ENCODE measurements at places on chromosomes 1 and 21.

DNA sequence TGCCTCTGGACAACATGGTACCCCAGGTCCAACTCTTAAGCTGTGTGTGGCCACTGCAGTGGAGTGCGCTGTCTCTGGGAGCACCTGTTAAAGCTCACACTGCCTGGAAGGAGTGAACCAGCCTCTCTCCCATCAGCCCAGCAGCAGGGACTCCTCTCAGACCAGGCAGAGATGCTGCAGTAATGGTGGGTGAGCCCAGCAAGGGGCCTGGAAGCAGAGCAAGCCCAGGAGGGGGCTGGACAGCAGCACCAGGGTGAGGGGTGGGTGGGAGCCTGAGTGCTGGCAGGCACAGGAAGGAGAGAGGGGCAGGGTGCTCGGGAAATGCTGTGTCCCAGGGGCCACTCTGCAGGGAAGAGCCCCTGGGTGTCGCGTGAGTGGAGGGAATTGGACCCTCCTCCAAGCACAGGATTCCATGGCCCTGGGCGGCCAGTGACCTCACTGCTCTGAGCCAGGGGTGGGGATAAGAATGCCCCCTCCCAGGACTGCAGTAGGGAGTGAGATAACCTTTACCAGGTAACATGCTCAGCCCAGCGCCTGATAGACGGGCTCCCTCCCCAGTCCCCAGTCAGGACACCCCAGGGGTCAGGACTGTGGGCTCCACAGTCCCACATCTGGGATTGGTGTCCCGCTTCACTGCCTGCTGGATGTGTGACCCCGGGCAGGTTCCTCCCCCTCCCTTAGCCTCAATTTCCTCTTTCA is 313.1 kb downstream of the MATN1 start:
- no peak for DNase-seq

DNA sequence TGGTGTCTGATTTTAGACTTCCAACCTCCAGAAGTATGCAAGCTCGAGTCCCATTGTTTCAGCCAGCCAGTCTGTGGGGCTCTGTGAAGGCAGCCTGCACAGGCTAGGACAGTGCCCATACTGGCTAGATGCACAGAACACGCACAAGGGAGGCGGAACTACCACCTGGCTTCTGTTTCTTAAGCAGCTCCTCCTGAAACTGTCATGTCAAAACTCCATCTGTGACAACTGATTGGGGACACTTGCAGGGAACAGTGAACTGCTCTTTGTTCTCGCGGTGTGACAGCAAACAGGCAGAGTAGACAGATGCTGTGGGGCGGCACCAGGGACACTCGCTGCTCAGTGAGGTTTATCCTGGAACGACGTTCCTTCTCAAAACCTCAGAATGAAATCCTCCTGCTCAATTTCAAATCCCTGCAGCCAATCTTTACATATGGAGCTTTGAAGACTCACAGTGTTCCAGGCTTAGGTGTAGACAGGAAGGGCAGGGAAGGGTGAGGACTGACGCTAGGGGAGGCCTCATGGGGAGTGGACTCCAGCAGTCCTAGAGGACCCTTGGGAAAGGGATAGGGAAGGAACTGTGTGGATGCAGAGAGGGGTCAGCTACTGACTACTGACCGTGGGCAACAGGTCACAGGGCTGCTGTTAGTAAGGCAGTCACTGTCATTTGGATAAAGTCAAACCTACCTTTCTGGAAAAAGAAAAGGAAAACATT is 73.8 kb downstream of the ERG start:
- no peak for DNase-seq

DNA sequence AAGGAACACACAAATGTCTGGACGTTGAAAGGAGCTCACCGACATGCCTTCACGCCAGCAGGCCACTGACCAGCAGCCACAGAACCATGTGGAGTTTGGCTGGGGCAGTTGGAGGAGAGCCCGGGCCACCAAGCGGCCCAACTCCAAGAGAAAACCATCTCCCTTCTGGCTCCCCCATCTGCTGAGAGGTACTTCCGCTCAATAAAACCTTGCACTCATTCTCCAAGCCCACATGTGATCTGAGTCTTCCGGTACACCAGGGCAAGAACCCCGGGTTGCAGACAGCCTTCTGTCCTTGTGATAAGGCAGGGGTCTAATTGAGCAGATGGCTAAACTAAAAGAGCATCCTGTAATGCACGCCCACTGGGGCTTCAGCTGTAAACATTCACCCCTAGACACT is 24.4 kb downstream of the RGS4 start:
- DNase-seq, result no peak

GRCh38 chr1:39426346-39426745 is 65.1 kb upstream of the BMP8A start:
- DNase-seq, result no peak

DNA sequence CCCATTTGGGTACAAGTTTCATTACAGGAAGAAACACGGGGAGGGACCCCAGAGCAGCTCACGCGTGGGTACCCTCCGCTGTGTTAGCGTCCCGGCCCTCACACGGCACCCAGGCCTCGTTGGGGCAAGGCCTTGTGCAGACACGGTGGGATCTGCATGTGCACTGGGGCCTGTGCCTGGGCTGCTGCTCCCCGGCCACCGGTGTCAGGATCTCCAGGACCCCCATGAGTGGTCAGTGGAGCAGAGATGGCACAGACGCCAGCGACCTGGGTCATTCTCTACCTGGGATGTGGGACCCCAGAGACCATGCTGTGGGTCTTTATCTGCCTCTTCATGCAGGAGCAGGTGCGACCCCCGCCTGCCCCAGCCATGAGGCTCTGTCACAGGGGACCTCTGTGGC is 5.4 kb upstream of the SAMD11 start:
- no peak for DNase-seq

DNA sequence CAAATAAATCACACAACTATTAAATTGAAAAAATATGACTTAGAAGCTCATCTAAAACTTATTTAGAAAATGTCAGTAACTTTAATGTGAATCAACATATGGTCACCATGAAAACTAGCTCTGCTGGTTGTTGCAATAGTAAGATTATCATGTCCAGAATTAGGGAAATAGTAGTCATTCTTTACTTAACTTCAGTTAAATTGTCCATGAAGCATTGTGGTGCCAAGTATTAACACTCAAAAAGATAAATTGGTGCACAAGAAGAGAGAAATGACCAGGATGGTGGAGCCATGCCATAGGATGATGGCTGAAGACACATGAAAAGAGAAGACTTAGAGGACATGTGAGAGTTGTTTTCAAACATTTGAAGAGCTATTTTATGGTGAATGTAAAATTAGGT is 130.2 kb upstream of the PTGFR start:
- DNase-seq, result no peak

DNA sequence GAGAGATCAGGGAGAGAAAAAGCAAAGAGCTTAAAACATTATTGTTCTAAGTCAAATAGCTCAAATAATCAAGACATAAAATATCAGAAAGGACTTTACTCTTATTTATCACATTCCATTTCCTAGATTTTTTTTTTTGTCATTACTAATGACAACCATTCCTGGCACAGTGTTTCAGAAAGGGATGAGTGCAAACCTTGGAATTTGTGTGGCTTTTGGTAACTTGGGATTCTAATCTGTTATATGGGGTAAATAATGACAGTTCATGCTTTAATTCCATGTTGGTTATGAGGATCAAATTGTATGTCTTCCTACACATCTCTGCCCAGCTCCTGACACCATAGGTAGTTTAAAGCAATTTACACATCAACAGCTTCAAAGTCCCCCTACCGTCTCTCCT is 358.4 kb upstream of the ADGRL4 start:
- DNase-seq, result no peak

DNA sequence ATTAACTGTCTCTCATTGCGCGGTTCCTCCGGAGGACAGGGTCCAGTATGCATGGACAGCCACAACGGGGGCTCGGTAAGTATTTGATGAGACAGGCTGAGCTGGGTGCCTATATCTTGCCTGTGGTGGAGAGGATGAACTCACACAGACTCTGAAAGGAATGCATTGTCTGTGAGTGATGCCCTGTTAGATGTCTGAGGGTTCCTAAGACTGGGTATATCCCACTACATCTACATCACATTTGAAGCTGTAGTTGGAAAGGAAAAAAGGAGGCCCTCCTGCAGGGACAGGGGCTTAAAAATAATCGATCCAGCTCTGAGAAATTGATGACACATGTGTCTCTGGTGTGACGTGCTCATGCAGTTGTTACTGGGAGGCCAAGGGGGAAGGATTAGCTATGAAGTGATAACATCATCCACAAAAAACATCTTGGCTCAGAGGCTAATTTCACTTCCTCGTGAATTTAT is 1.9 kb downstream of the ADARB1 start:
- no peak for DNase-seq

DNA sequence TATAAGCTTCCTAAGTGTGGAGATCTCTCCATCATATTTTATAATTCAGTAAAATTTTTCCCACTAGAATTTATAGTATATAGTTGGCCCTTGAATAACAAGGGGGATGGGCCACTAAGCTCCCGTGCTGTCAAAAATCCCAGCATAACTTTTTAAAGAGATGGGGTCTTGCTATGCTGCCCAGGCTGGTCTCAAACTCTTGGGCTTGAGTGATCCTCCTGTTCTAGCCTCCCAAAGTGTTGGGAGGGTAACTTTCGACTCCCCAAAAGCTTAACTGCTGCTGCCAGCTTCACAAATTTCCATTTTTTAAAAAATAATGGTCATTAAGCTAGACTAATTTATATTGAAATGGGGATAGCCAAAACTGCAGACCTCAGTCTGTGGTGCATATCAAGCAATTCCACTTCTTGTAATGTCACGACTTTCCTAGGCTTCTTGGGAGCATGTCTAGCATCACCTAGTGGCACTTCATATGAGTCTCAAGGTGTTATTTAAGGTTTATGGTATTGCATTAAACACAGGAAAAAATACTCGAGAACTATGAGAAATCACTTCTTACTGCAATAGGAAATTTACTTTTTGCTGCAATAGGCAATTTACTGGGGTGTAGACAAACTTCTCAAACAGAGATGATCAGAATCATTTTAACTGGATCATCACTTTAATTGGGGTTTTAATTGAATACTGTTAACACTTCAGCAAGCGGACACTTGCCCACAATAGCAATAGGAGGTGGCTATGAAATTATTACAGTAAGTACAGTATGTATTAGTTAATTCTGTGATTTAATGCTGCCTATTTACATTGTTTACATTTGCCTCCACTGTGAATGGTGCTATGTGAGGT is 19.3 kb upstream of the ACTA1 start:
- no peak for DNase-seq

DNA sequence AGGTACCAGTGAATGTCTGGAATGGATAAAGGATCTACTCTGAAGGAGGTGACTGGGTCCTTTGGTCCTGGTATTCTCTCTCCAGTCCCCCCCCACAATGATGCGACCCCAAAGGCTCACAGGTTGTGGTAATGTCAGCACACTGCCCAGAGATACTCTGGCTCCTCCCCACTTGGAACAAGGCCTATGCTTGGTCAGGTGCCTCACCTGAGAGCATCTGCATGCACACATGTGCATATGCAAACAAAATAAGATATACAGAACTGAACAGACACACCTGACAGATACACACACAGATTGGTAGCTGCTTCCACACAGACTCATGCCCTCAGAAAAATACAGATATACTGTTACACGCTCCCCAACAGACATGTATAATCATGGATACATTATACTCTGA is 33.5 kb downstream of the DMAP1 start:
- no peak for DNase-seq

DNA sequence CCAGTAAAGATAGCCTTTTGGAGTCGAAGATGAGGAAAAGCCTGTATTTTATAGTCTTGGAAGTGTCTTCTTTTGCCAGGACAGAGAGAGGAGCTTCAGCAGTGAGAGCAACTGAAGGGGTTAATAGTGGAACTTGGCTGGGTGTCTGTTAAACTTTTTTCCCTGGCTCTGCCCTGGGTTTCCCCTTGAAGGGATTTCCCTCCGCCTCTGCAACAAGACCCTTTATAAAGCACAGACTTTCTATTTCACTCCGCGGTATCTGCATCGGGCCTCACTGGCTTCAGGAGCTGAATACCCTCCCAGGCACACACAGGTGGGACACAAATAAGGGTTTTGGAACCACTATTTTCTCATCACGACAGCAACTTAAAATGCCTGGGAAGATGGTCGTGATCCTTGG is at the start of gene VCAM1:
TSS of gene VCAM1 (plus strand) at position 253 of the 400 bp plus-strand sequence. CDS start at position 372, 119 bp downstream.
- no peak for DNase-seq

GRCh38 chr1:36034692-36035091 is 49.2 kb upstream of the TEKT2 start:
- no peak for DNase-seq

- DNase-seq, result no peak
These were observed 188.5 kb upstream of the CHRM3 start for GRCh38 chr1:239197871-239198270.

GRCh38 chr1:77847621-77848080 is 40.8 kb upstream of the NEXN start:
- DNase-seq, result no peak

- DNase-seq, result no peak
These were observed 193.8 kb downstream of the LMX1A start for GRCh38 chr1:165162671-165163241.

DNA sequence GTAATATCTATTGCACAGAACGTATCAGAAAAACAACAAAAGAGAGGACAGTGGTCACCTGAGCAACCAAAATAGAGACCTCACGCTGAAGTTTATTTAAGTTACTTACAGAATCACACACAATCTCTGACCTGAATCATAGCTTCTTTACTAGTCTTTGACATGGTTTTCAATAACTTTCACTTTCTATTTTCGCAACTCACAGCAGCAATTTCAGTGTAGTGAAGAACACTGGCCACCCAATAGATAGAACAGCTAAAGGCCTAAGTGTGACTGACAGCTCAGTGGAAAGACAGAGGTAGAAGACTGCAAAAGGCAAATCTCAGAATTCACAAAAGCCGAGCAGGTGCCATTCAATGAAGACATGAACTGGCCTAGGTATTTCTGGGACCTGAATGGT is 435.6 kb upstream of the CHRM3 start:
- DNase-seq, result no peak

- DNase-seq, result no peak
These were observed 27.6 kb upstream of the POGK start for GRCh38 chr1:166811691-166812090.

GRCh38 chr1:109793486-109794318 is 30.0 kb upstream of the EPS8L3 start:
- peak; percentile 19 for DNase-seq

DNA sequence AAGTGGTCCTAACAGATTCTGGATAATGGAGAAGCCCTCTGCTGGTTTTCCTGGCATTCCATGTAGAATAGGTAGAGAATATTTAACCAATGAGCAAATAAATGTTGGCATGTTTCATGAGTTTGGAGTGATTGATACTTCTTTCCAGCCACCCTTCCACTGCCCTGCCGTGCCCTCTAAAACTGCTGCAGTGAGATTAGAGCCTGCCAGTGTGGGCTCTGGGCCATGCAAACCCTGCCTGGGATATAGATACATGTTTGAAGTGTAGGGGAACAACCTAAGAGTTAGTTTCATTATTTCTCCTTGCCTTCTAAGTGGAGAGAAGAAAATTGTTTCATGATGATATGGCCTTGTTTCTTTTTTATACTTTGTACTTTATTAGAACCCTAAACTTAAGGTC is 10.4 kb downstream of the UBE2Q1 start:
- DNase-seq, result no peak

DNA sequence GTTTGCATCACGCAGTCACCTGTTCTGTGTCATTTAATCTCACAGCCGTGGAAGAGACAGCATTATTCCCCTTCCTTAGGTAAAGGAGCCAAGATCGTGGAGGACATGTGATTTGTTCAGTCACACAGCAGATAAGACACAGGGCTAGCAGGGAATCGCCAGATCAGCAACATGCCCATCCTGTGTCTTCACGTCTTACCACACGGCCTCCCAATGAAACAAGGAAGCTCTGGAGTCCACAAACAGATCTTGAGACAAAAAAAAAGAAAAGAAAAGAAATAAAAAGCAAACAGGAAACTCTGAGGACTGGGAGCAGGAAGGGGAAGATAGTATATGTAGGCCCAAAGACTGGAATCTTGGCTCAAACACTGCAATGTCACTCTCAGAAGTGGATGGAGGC is 155.3 kb downstream of the ADSS2 start:
- DNase-seq, result no peak

Measured in activated CD8-positive, alpha-beta memory T cell treated with anti-CD3 and anti-CD28 coated beads for 1 hour (primary cell).